ENCODE measurements at places on chromosomes 4 and X. TPM values are rescaled to one million over a fixed set of nuclear protein-coding genes. Genes with fewer than 3 reads are reported as not detected.

DRP2 gene
- total RNA-seq, result 1.2 TPM

NPFFR2 gene
- not detected for total RNA-seq

SH3D19 gene
- 17.3 TPM for total RNA-seq

OTC gene
- total RNA-seq, result not detected

PRDM8 gene
- total RNA-seq, result 5.2 TPM

CPE gene
- total RNA-seq, result 11.6 TPM

PROM1 gene
- 0.17 TPM for total RNA-seq

HPGDS gene
- not detected for total RNA-seq

CXorf49 gene
- total RNA-seq, result not detected

FOXR2 gene
- total RNA-seq, result not detected

SPIN2A gene
- total RNA-seq, result 0.15 TPM

AMER1 gene
- total RNA-seq, result 1.0 TPM

PTPN13 gene
- 15.5 TPM for total RNA-seq

Measured in bronchus fibroblast of lung (primary cell).